Activated CD4-positive, CD25-positive, alpha-beta regulatory T cell treated with anti-CD3 and anti-CD28 coated beads, Interleukin-2, amount 50 U/mL, for 24 hours (primary cell): ENCODE measurements at places on chromosomes 12 and 14.

DNA sequence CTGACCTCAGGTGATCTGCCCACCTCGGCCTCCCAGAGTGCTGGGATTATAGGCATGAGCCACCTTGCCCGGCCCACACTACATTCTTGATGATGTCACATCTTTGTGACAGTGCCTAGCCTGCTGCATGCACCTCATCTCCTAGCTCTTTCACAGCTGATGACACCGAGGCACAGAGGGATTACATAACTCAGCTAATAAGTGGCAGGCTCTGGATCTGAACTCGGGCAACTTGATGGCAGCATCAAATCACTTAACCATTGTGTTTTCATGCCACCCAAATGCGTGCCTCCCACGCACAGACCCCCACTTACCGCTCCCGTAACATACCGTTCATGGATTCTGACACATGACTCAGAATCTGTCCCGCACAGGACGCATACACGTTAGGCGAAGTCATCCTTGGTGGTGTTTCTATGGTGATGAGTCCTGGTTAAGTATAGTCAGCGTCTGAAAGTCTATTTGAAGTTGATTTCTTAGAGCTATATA lies 7.4 kb downstream of the TMEM120B start:
- no peak for ATAC-seq

- ATAC-seq = no peak
These were observed 23.5 kb upstream of the GPR68 start for GRCh38 chr14:91267965-91268437.

DNA sequence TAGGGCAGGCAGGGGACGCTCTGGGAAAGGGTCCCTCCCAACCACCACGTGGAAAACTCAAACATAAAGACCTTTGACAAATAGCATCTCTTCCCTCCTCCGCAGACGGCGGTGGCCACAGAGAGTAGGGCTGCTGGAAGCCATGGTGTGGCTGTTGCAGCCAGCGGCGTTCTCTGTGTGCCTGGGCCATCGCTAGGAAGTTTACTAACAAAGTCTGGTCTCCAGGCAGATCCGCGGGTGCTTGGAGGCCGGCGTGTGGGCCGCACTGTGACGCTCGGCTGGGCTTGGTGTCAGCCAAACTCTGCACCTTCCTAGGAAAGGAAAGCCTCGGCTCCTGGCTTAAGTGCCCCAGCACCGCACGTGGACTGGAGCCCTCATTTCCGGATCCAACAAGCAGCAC lies 65.6 kb downstream of the CCDC88C start:
- ATAC-seq = no peak

DNA sequence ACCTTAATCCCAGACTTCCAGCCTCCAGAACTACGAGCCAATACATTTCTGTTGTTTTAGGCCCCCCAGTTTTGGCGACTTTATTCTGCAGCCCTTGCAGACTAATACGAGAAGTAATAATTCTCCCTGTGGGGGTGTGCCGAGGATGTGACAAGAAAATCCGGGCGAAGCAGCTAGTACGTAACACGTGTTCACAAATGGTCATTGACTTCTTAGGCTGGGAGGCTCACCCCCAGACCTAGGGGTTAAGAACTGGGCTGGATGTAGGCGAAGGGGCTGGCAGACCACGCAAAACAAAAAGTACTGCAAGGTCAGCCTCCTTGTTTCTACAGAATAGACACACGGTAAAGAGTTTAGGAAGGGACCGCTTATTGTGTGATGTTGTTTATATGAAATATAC lies 69.8 kb upstream of the ESRRB start:
- ATAC-seq = no peak

GRCh38 chr14:69699748-69700303 lies 67.1 kb upstream of the SRSF5 start:
- no peak for ATAC-seq

- ATAC-seq = no peak
These were observed 383.3 kb upstream of the DDHD1 start for GRCh38 chr14:53536446-53536845.

- no peak for ATAC-seq
These were observed 31.1 kb upstream of the NUBPL start for GRCh38 chr14:31530136-31530535.

DNA sequence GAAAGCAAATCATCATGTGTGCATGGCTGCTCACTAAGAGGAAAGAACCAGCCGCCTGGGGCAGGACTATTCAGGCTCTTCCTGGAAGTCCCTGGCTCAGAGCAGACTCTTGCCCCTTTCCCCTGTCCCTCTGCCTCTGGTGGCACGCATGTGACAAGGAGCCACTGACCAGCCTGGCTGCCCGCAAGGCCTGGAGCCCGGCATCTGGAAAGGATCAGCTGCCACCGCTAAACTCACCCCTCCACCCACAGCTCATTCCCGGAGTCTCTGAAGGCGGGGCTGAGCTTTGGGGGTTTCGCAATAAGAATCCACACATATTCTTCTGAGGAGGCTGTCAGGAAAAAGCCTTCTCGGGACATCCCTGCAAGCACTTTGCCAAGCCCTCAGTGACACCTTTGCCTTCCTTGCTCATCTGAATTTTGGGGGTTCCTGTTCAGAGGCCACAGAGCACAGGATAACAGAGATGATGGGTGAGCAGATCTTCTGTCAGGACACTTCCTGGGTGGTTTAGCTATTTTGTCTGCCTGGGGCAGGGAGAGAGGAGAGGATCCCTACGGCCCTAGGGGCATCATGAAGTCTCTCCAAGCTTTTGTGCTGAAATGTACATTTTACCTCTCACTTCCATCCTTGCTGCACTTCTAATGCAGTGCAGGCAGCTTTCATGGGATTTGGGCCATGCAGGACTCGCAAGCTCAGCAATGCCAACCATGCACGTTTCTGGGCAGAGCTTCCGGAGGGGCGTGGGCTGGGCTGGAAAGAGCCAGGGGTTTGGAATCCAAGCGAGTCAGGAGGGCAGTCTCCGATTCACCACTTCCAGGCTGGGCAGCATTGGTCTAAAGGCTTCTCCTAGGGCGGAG lies 124.8 kb upstream of the MAP1LC3B2 start:
- ATAC-seq = no peak

DNA sequence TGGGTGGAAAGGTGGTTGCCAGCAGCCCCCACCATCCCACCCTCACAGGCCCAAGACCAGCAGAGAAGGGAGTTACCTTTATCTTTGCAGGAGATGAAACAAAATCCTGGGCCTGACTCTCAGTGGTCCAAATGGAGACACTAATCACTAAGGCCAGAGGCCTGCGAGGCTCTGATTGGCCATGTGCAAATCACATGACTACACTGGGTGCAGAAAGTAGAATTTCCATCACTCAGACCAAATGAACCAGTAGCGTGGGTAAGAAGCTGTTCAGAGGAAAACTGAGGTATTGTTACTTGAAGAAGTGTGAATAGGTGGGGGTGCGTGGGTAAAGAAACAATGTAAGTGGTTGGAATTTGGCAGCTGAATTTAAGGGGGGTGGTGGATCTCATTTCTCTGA lies 20.2 kb upstream of the PPP1CC start:
- ATAC-seq = no peak

GRCh38 chr14:58309086-58309485 lies 10.7 kb downstream of the ARID4A start:
- no peak for ATAC-seq

DNA sequence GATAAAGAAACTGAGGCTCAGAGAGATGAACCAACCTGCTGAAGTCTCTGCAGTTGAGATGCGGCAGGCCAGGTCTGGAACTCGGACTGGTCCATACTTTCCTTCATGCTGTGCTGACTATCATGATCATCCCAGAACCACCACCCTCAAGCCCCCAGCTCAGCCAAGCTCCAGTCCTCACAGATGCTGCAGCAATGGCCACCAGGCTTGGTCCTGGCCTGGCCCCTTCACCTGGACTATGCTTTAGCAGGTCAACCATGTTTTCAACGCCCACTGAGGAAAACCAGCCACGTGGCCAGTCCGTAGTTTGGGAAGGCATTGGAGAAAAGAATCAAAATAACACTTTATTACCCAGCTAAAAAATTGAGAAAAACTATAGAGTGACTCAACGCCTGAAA lies 1.4 kb downstream of the GPR68 start:
- no peak for ATAC-seq

DNA sequence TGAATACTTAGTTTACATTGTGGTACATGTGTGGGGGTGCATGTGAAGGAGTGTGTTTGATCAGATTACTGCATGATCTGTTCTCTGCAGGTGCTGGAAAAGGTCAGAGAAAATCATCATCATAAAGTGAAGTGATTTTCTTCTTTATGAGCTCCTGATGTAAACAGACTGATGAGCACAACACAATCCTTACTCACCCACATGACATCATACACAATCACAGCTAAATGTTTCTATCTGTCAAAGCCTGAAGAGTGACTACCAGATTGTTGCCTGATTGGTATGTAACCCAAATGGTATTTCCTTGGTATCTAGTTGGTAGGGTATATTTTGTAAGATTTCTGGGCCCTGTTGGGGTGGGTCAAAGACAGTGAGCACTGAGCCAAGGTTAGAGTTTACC lies 270.8 kb downstream of the FOXG1 start:
- ATAC-seq = no peak

- ATAC-seq = peak; percentile 97
These were observed 22.3 kb downstream of the GALNT6 start for GRCh38 chr12:51368640-51369517.

DNA sequence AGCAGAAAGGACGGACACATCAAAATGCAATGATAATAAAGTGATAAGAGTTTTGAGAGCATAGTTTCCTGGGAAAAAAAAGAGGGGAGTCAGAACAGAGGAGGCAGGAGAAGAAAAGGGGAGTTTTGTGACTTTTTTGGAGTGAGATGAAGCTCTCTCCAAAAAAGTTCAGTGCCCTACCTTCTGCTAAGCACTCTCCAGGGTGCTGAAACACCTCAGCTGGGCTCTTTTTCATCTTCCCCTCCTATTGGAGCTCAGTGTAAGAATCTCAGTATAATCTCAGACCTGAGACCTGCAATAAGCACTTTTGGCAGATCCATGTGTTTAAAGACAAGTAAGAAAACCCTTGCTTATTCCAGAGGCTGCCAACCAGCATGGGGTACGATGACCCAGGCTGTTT lies 58.9 kb upstream of the SRRM4 start:
- no peak for ATAC-seq

DNA sequence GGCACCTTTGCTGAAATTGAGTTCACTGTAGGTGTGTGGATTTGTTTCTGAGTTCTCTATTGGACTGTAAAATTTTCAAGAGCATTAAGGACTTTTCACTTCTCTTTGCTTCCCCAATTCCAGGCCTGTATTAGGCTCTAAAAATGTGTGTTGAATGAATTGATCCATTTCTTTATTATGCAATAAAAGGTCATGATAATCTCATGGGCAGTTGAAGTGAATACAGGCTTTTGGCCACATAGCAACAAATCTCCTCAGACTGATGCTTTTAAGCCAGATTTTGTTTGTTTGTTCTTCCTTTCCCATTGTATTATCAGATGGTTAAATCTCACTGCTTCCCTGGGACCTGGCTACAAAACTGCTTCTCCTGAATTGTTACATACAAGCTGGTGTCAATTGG lies 258.0 kb upstream of the FAR2 start:
- no peak for ATAC-seq

- ATAC-seq = no peak
These were observed 1.3 kb upstream of the ASCL1 start for GRCh38 chr12:102955926-102956737.

- no peak for ATAC-seq
These were observed 38.1 kb upstream of the DACT1 start for GRCh38 chr14:58599707-58600106.

GRCh38 chr12:104275689-104276088 lies 27.9 kb upstream of the EID3 start:
- ATAC-seq = no peak

DNA sequence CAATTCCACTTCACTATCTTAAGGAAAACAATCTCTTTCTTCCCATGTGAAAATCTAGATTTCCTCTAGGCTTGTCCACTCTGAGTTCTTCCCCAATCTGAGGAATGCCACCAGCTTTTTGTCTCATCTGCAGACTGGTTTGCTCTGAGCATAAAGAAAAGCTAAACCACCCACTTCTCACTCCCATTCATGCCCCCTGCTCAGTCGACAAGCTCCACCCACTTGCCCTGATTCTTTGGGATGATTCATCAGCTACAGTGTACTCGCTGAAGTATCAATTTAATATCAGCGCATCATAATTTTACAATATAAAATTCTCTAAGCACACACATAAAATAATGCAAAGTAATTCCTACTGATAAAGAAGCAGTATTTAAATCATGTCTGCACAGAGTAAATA lies 209.1 kb downstream of the GRIN2B start:
- no peak for ATAC-seq

GRCh38 chr12:9634177-9634803 lies 26.6 kb upstream of the KLRB1 start:
- peak; percentile 83 for ATAC-seq

DNA sequence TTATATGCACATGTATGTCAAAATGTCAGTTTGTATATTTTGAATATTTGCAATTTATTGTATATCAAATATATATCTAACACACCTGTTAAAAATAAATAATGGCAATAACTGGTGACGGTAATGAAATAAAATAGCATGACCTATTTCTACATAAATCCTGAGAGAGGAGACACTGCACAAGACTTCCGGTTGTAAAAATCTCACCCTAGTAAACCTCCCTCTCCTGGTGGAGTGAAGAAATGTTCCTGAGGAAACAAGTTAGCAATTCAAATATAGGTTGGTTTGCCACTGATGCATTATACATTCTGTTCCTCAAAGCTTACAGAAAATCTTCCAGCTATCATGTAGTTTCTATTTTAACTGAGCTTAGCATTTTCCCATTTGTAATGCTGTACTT lies 166.1 kb upstream of the SYT10 start:
- ATAC-seq = no peak

GRCh38 chr14:48417715-48418500 lies 742.5 kb upstream of the MDGA2 start:
- ATAC-seq = no peak

DNA sequence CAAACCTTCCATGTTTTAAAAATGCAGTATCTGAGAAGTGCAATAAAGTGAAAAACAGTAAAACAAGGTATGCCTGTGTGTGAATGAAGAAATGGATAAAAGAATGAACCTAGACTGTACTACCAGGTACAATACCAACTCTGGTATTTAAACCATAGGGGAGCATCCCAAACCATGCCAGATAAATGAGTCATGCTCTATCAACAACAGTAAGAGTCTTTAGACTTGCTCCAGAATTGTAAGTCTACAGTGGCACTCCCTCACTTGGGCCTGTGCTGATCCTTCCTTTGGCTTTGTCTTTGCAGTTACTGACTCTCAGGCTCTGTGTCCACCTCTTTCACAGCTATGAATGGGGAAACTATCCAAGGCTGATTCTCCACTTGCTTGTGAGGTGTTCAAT lies 38.1 kb downstream of the BBS10 start:
- ATAC-seq = no peak

GRCh38 chr14:24895243-24895583 lies 154.7 kb downstream of the STXBP6 start:
- ATAC-seq = no peak

DNA sequence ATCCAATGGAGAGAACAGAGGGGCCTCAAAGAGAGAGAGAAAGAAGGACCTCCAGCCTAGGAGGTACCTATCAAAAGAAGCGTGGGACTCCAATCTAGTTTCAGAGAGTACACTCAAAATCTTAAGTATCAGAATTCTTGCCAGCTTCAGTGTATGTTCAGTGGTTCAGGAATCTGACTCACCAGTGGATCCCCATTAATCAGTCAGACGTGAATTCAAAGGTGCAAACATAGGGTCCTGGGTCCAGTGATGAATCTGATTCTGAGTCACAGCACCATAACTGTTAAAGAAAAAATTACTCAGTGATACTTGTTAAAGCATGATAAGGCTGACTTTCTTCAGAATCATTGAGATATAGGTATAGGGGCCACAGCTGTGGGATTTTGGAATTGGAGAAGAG lies 33.2 kb downstream of the ETNK1 start:
- ATAC-seq = peak; percentile 98
